Stimulated activated naive CD8-positive, alpha-beta T cell treated with anti-CD3 and anti-CD28 coated beads, Interleukin-15, amount 100 ng/mL, for 72 hours (primary cell): ENCODE measurements at places on chromosomes 3 and 15.

- DNase-seq, result no peak
Measured at GRCh38 chr15:55638764-55639163, 50.6 kb upstream of the PYGO1 start.

GRCh38 chr3:183381179-183381578 lies 47.2 kb downstream of the MCF2L2 start:
- DNase-seq, result no peak

DNA sequence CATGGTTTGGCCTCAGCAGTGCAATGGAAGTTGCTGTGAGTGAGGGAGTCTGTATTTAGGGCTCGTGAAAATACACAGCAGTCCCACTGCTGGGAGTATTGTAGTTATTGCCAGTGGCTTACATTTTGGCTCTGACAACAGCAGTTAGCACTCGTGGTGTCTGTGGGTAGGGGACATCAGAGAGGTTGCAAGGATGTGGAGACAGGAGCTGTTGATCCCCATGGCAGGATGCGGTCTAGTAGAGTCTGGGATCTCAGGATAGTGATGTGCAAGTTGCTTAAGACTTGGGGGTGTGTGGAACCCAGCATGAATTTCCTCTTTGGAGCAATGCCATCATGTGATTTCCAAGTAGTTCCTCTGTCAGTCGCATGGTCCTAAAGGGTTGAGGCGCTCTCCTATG lies 59.9 kb downstream of the GALK2 start:
- no peak for DNase-seq

GRCh38 chr3:134699141-134699711 lies 48.4 kb upstream of the KY start:
- no peak for DNase-seq

GRCh38 chr3:47006145-47006651 lies 26.7 kb downstream of the NBEAL2 start:
- no peak for DNase-seq

- no peak for DNase-seq
Measured at GRCh38 chr3:77536038-77536775, 496.3 kb downstream of the ROBO2 start.
